Activated T-cell treated with anti-CD3 and anti-CD28 coated beads, Interleukin-2, amount 50 U/mL, for 72 hours (primary cell): ENCODE measurements at places on chromosomes 2 and 18.

DNA sequence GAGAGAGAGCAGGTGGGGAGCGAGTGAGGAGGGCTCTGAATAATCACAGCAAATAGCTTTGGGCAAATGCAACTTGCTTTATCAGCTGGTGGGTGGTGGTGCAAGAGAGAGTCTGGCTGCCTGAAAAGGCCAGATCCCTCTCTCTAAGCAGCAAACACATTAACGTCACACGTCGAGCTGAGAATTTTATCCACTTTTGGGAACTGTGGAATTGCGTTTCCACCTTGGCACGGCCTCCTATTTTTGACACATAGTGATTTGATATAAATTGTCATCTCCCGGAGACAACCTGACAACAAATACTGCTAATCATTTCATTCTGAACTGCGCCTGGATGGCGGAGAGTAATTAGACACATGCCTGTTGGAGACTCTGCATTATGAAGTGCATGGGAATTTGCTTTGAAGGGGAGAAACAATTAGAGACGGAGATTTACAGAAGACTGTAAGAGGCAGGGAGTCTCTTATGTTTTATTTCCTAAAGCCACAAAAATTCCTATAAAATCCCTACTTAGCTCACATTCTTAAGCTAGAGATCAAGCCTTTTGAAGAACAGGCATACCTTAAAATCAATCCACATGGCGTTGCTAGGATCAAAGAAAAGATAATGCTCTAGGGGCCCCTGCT lies 634.1 kb downstream of the TDRD15 start:
- DNase-seq: no peak

- DNase-seq: no peak
Measured at GRCh38 chr2:216700088-216700567, 4.8 kb upstream of the IGFBP5 start.

DNA sequence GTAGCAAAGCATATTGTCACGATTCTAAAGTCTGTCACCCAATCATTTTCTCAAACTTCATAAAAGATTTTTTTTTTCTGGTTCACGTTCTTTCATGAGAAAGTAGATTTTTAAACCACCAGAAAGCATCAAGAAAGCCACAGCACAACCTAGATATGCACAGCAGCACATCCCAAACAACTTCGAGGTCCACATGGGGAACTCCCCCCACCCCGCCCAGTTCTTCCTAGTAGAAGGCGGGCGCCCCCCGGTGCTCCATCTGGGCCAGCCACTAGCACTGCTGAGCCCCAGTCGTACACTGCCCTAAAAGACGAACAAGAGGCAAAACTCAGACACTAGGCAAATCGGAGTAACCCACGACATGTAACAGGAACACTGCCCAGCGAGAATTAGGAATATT lies 15.5 kb downstream of the HDLBP start:
- peak; percentile 53 for DNase-seq

DNA sequence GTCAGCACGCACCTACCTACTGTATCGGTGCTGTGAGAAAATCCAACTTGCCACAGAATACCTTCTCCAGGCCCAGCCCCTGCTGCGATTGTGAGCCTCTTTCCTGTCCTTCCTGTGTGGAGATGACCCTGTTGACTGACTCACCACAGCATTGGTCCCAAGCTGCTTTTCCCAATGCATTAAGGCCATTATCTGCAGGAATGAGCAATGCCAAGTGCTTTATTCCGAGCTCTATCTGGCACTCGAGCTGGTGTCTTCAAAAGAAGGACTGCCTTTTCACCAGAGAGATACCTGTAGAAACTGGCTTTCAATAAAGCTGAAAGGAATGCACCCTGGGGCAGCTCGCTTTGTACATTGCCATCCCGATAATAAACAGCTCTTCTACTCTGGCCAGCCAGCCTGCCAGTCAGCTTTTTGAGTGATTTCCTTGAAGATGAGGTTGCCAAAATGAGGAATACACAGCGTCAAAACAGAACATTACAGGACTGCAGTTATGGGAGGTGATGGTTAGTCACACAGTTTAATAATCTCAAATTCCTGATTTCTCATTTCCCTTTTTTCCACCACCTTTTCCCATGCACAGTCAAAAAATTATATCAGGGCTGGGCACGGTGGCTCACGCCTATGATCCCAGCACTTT lies 8.3 kb upstream of the RNF103 start:
- no peak for DNase-seq

DNA sequence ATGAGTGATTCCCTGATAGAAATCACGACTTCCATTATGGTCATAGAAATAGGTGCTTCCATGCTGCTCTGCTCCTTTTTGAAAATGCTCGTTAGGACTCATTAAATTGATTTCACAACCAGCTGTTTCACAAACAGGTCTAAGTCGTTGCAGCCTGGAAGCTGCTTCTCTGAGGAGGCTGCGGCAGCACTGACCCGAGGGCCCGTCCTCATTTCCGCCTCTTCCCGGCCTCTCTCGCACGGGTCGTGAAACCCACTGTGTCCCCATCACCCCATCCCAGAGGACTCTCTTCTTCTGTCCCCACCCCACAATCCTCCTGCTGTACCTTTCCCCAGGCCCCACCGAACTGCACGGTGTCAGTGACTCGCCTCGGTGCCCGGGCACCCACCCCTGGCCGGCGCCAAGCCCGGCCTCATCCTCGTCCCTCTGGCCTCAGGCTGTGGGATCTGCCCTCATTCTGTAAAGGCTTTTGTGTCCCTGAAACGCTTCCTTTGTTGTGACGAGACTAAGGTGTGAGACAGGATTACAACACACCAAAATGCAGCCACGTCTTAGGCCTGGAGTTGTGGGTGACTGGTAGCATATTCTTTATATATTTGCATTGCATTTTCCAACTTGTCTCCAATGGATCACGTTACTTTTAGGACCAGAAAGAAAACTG lies 112.7 kb upstream of the CTDP1 start:
- DNase-seq: no peak

DNA sequence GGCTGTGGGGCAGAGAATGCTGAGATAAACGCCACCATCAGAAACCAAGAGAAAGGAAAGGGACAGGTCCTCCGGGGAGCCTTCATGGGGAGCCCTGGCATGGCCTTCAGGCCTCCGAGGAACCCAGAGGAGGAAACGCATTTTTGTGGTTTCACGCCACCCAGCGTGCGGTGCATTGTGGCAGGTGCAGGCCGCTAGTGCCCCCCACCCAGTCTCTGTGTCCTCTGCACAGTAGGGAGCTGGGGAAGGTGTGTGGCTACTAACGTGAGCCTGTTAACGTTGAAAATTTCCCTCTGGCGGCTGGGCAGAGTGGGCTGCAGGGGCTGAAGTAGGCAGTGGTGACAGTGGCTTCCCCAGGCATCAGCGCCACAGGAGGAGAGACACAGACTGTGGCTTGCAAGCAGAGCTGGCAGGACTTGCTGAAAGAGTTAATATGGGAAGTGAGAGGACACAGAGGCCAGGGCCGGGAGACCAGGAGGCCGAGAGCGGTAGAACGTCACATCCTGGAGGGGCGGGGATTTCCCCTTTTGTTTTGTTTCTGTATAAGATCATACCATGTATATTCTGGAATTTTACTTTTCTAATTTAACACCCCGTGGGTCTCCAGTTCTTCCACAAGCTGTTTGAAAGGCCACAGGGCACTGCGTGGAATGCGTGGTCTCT lies 166.9 kb downstream of the GBX2 start:
- no peak for DNase-seq

DNA sequence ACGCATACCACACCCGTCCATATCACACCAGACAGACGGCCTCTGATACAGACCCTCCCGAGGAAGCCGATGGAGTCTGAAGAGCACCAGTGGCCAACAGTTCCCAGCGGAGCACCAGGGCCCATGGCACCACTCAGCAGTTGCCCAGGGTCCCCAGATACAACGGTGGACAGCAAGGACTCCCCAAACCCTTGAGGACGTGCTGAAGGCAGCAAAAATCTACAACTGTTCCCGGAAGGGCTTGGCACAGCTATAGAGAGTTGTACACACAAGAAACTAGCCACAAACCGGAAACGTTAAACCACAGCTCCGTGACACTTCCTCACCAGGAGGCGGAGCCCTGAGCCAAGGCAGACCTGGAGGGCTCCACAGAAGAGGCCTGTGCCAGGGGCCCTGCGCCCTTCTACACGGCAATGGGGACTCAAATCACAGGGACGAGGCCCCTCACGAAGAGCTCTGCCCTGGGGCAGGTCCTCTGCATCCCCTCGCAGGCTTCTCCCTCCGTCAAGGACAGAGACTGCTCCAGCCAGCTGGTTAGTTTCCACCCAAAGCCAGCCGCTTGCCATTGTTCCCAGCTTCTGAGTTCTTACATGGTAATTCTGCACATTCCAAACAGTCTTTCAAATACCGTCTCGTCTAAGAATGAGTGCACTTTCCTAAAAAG lies 133.4 kb downstream of the HDAC4 start:
- peak; percentile 93 for DNase-seq
